ENCODE measurements at places on chromosomes 3 and 15.
A peak's percentile ranks its signal among the peaks of the same experiment; 100 is the strongest.

DNA sequence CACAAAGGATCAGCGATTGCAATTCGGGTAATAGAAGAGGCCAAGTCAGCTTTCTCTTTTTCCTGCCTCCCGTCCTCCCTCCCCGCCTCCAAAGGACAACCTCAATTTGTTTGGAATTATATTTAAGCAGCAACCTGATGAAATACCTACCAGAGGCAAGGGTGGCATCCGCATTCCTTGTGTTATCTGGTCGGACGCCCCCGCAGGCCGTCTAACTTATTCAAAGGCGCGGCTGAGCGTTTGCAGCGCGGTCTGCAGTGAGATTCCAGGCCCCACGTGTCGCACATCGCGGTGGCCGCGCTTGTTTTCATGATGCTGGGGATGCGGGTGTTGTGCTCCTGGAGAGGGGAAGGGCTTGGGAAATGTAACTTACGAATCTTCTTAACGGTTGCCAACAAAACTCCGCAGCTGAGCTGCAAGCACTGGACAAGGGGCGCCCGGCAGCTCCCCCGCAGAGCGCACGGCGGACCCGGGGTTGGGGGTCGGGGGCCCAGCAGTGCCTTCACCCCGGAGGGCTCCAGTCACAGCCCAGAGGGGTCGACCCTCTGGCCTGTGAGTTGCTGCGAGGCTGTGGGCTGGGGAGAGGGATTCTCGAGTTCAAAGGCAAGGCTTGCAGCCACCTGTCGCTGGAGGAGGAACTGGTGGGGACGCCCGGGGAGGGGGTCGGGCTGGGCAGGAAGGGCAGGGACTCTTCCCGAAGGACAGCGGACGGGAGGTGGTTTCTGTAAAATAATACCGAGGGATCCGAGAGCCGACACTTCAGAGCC lies 20.5 kb upstream of the RGMA start:
- DNase-seq, result no peak

- DNase-seq, result no peak
These were observed 29.7 kb downstream of the TRAK1 start for GRCh38 chr3:42120866-42121265.

DNA sequence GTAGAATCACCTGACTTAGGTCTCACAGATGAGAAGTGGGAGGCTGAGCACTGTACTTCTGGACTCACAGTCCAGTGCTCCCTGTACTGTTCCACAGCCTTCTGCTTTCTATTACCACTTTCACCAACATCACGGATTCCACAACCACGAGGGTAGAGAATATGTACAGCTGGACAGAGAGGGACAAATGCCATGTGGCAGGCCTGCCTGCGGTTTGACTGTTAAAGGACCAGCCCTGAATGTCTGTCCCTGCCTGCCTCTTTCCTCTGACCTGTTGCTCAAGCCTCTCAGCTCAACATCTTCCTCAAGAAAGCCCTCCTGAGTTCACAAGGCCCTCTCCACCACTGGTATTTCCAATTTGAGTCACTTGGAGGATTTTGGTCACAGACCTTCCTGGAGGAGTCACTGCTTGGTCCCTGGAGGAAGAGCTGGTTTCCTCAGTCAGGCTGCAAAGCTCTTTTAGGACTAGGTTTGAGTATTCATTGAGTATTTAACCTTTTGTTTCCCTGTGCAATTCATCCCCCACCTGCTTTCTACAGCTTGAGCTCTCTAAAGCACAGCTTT lies 49.1 kb downstream of the RAB11A start:
- DNase-seq, result no peak

DNA sequence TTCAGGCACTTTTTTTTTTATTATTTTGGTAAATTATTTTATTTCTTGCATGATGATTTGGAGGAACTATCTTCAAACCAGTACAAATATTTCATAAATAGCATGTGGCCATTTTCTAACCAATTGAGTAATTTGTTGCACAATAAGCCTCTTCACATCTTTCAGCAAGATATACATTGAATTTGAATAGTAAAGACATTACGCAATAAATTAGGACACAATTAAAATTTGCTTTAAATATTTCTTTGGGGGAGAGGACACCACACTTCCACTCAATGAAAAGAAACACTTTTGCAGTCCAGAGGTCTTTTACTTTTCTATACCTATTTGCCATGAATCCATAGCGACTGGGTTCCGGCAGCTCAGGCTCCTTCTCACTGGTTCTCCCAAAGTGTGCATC lies 762.6 kb upstream of the GOLIM4 start:
- DNase-seq, result no peak

- DNase-seq, result no peak
These were observed 3.5 kb upstream of the MESP1 start for GRCh38 chr15:89754361-89755154.

- DNase-seq, result peak; percentile 62
These were observed 579 bp upstream of the UBE3A start for GRCh38 chr15:25439369-25439836.

DNA sequence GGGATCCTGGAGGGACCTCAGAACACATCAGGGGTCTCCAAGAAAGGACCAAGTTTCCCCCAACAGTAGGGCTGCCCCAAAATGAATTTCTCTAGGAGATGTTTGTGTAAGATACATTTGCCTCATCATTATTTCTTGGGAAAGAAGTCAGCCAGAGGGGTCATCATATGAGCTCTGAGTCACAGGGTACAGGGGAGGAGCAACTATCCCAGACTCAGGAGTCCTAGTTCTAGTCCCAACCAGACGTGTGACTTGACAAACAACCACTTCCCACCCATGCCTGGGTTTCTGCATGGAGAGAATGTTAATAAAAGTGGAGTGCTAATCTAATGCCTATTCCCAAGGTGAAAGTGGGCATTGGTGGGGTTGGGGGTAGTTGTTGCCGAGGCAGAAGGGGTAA lies 144.1 kb downstream of the ALDH1A2 start:
- DNase-seq, result peak; percentile 22

GRCh38 chr3:138124706-138125355 lies 7.4 kb downstream of the A4GNT start:
- DNase-seq, result peak; percentile 86

DNA sequence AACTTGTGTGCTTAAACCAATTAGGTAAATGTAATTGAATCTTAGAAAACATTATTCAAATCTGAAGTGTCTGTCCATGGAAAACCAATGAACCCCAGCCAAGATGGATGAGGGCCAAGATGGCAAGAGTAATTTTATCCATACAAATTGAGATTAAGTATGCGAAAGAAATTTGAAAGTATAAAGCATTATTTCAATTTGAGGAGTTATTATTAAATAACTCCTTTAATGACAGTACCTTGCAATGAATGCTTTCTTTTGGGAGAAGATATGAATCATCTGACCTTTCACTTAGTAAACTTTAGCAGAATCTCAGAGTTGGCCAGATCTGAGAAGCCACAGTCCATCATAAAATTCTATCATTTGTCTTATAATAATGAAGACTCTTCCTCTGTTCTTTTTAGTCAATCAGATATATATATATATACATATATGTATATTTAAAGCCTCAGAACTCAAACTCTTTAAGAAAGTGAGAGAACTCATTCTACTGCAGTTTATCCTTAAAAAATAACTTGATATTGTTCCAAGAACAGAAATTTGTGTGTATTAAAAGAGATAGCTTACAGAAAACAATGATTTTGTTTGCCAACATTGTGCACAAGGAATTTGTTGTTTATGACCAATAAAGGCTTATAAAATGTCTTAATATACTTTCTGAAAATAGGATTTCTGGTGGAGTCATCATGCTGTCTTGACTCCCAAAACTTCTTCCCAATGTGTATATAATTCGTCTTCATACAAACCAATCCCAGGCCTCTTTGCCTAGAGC lies 434.8 kb upstream of the THBS1 start:
- DNase-seq, result peak; percentile 64

GRCh38 chr15:31304751-31305365 lies 21.8 kb upstream of the KLF13 start:
- peak; percentile 30 for DNase-seq

- peak; percentile 96 for DNase-seq
These were observed 3.4 kb upstream of the COL7A1 start for GRCh38 chr3:48598323-48599076.

DNA sequence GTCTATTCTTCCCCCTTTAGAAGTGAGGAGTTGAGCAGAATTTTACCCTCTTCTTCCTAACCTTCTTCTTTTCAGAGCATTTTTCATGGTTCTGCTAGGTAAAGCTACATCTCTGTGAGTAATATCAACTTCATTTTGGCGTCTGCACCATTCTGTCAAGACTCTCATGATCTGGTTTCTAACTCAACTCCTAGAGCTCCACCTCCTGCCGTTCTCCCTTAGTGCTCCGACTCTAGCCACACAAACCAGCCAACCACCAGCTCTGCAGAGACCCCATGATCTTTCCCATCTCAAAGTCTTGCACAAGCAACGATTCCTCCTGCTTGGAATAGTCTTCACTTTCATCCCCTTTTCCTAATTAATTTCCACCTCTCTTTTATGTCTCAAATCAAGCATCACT lies 193.9 kb upstream of the TMC3 start:
- no peak for DNase-seq

- DNase-seq, result peak; percentile 56
These were observed 35.2 kb downstream of the HMCES start for GRCh38 chr3:129313665-129314385.

DNA sequence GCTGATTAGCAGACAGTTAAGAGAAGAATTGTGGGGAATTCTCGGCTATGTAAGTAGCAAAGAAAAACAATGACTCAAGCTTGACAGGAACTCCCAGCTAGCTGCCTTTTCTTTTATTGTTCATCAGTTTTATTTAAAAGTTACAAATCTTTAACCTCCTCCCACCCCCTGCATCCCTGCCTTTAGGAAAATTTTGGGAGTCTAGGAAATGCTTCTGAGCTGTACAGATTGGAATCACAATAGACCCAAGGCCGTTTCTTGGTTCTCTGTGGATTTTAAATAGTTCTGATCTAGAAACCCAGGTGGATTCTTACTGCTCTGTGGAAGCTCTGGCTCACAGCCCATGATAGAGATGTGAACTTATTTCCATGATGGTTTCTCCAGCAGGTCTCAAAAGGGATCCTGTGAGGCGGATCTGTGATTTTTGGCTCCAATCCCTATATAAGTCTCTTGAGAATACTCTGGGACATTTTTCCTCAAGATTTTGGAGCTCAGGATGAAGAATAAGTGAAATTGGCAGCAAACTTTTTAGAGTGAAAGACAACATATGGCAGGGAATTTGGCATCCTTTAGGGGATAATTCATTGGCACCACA lies 312.3 kb downstream of the EPHA3 start:
- DNase-seq, result no peak

- DNase-seq, result no peak
These were observed 33.6 kb downstream of the VPS13C start for GRCh38 chr15:62026487-62027262.

DNA sequence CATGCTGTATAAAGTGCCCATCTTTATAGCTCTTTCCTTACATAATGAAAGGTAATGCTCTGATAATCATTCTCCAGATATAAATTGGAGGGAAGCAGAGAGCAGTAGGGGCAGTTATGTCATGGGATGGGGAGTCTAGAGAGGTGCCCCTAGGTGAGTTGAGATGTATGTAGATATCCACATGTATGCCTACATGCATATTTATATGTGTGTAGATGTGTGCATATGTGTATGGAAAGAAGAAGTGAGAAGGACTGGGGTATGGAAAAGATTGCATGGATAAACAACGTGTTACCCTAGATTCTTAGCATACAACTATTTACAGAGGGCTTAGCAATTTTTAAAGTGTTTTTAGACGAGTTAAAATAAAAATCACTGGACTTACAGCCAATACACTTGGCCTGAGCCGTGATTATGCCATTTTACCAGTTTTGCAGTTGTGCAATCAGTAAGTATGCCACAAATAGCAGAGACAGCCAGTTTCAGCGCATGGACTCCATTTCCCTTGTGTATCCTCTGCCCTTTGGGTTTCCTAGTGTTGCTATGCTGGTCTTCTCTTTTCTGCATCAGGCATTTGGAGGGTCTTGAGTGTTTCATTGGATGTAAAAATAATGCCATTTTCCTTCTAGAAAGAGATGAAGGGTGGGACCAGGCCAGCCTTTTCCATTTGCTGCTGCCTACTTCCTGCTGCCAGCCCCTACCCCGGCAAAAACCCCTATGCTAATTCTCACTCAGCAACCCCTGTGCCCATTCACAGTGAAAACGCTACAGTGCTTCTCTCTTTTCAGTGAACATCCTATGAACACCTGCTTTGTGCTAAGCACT lies 199.4 kb upstream of the NR2E3 start:
- peak; percentile 38 for DNase-seq

GRCh38 chr15:66982250-66982649 lies 83.2 kb upstream of the SMAD3 start:
- no peak for DNase-seq

DNA sequence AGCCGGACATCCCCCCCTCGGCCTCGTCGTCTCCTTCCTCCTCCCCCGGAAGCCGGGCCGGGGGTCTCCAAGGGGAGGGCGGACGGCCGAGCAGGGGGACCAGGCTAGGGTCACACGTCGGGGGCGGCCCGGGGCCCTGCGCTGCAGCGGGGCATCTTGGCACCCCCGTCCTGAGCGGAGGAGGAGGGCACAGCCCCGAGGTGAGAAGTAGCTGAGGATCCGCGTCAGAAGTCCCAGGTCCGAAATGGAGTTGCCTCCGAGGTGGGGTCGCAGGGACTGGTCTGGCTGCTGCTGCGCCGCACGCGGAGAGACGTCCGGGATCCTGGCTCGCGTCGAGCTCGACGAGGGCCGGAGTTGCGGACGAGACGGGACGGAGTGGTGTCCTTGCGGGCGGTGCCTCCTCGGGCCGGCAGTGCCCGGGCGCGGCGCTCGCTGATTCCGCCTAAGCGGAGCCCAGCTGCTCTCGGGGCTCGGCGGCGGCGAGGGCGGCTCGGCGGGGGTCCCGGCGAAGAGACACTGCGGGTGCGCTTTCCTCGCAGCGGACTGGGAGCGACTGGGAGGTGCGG lies at the start of gene ADCY5:
TSS of gene ADCY5 (minus strand) at position 555 of the 566 bp plus-strand sequence. CDS start at position 10, 545 bp downstream.
- peak; percentile 48 for DNase-seq

DNA sequence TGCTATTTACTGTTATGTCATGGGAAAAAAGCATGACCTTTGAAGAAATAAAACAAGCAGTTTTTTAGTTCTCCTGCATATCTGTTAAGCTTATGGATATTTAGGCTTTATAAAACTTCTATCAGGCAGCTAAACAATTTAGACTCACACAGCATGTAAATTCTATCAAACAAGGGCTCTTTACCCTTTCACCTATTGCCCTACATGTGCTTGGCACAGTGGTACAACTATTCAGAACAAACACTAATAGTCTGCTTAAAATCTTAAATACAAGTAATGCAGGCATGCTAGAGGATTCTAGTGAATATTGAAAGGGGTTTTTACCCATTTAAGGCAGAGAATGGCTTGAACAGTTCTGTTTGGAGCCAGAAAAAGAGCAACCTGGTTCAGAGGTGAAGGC lies 23.4 kb upstream of the NANOGP8 start:
- no peak for DNase-seq

GRCh38 chr3:139715743-139716360 lies 38.1 kb upstream of the NMNAT3 start:
- DNase-seq, result no peak

GRCh38 chr15:32919749-32920414 lies 202.1 kb downstream of the GREM1 start:
- DNase-seq, result peak; percentile 98

- no peak for DNase-seq
These were observed 1.2 kb downstream of the CLN6 start for GRCh38 chr15:68228143-68228970.

All from GM23248 (cell line).